GM12865 (cell line): ENCODE measurements at places on chromosomes 3 and 15.
A peak's percentile ranks its signal among the peaks of the same experiment; 100 is the strongest.

DNA sequence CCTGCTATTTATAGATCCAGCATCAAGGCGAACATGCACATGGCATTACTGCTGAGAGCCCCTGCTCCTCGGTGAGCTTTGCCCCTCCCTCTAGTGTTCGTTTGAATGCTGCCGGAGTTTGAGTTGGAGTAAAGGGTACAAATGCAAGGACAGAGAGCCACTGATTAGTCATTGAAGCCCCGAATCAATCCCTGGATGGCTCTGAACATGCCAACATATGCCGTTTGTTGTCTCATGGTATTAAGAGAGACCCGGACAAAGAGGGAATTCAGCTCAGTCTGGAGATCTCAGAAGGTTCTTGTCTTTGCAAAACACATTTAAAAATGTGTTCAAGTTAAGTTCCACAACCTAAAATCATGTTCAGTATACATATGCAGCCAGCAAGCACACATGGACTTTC, 789.2 kb upstream of the NR2F2 start:
- no peak for DNase-seq

GRCh38 chr3:47984075-47984728, 32.0 kb downstream of the MAP4 start:
- DNase-seq = no peak

- peak; percentile 42 for DNase-seq
Measured at GRCh38 chr15:101126618-101127505, 125.0 kb downstream of the CHSY1 start.

- no peak for DNase-seq
Measured at GRCh38 chr3:65170390-65171042, 482.7 kb upstream of the ADAMTS9 start.

GRCh38 chr3:149494022-149494758, 19.7 kb downstream of the TM4SF4 start:
- peak; percentile 64 for DNase-seq

DNA sequence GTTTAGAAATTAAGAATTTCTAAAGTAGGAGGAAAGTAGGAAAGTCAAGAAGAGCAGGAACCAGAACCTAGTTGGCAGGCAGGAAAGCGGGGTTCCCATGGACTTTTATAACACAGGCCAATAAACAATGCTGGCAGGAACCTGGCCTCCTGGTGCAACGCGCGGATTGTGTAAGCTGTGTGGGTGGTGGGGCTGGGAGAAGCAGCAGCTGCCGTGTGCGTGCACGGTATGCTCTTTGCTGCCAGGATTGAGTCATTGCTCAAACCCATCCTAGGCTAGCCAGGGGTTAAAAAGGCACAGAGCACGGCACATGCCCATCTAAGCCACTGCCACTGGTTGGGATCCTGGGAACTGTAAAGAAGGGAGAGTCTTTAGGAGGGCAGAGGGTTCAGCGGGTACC, 209.9 kb upstream of the RGMA start:
- DNase-seq = no peak

- DNase-seq = no peak
Measured at GRCh38 chr15:77243716-77244401, 172.9 kb upstream of the TSPAN3 start.
